NCI-H345 (cell line): ENCODE measurements at places on chromosomes 7 and 10.

DNA sequence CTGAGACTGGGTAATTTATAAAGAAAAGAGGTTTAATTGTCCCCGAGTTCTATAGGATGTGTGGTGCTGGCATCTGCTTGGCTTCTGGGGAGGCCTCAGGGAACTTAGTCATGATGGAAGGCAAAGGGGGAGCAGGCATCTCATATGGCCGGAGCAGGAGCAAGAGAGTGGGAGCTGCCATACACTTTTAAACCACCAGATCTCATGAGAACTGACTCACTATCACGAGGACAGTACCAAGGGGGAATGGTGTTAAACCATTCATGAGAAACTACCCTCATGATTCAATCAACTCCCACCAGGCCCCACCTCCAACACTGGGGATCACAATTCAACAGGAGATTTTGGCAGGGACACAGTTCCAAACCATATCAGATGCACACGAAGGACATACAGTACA is 199.9 kb upstream of the DPP6 start:
- DNase-seq, result no peak

DNA sequence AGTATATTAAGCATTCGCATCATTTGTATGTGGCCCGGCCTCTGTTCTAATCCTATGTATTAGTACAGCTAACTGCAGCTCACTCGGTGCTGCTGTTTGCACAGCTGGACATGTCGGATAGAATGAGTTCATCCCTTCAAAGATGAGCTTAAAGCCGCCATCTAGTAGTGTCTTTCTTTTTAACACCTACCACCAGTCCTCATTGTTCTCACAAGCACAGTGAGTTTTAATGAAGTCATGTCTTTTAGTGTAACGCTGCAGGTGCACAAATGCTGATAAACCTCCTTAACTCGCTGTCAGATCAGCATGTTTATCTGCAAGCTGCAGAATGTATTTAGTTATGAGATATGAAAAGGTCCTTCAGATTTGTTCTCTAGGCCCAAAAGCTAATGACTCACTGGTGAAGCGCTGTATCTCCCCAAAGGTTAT is 247.5 kb downstream of the MTERF1 start:
- DNase-seq, result peak; percentile 73

GRCh38 chr7:81004098-81004497 is 85.2 kb upstream of the SEMA3C start:
- DNase-seq, result no peak

- DNase-seq, result no peak
Observed at GRCh38 chr10:64394744-64395143, 873.5 kb downstream of the REEP3 start.

GRCh38 chr7:137335814-137336213 is 7.7 kb downstream of the PTN start:
- DNase-seq, result no peak

GRCh38 chr7:157462840-157463239 is 126.0 kb downstream of the DNAJB6 start:
- DNase-seq, result no peak

GRCh38 chr10:131579251-131580071 is 267.9 kb upstream of the TCERG1L start:
- no peak for DNase-seq

- DNase-seq, result no peak
Observed at GRCh38 chr7:21013765-21014539, 227.3 kb upstream of the SP8 start.

- DNase-seq, result no peak
Observed at GRCh38 chr10:32039734-32040133, 16.5 kb downstream of the KIF5B start.

GRCh38 chr10:81876253-81877077 is 1.5 kb downstream of the NRG3 start:
- DNase-seq, result peak; percentile 36

- DNase-seq, result no peak
Observed at GRCh38 chr7:84238596-84238995, 44.0 kb upstream of the SEMA3A start.

- DNase-seq, result no peak
Observed at GRCh38 chr10:60376221-60377041, 13.2 kb downstream of the ANK3 start.

DNA sequence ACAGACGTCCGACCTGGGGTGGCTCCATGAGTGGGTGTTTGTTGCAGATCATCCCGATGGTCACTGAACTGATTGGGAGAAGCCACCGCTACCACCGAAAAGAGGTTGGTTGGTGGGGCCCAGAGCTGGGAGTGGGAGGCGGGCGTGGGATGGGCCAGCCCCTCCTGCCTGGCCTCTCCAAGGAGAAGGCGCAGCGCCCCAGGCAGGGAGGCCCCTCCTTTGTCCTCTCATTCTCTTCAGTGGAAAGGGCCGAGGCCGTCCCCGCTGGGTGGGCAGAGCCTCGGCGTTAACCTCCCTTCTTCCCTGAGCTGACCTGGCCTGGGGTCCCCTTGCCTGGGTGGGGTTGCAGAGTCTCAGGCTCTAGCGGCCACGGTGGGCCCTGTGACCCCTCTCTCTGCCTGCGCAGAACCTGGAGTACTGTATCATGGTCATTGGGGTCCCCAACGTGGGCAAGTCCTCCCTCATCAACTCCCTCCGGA is 5.2 kb downstream of the MTG1 start:
- DNase-seq, result no peak

DNA sequence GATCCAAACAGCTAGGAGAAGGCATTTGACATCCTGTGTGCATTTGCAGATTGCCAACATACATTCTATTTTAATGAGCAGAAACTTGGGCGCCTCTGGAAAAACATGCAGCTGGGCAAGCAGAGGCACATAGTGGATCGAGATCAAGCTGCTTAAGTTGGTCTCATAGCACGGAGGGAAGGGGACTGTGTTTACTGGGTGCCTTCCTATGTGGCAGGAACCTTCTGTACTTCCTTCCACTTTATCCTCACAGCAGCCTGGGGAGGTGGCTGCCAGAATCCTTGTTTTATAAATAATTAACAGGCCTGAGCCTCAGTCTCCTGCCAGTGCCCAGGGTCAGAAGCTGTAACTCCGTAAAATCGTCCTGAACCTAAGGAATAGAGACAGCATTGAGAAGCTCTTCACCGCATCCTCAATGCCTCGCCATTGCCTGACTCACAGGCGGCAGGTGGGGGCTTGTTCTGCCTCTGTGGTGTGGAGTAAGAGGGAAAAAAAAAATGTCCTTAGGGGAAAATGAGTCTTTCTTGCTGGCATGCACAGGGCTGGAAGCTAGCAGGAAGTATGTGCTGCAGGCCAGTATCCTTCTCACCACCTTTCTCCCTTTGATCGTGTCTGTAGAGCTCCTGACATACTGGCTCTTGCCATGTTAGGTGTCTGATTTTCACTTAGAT is 6.2 kb downstream of the VWA2 start:
- no peak for DNase-seq

- DNase-seq, result no peak
Observed at GRCh38 chr10:17866346-17866745, 57.2 kb downstream of the MRC1 start.

DNA sequence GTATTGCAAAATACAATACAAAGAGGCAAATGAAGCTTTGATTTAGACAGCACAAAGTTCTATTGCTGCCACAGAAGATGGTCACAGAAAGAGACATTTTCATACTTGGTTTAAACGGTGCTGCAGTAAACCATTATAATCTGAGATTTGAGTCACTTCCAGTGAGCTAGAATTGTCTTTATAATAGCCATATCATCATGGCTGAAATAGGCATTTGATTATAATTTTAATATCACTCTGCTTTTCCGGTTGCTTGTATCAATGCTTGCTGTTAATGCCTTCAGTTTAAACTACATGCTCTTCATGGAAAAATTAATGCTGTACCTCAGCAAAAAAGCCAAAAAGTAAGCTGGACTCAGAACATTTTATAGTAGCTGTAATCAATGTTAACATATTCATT is 48.5 kb downstream of the CPEB3 start:
- no peak for DNase-seq

- no peak for DNase-seq
Observed at GRCh38 chr10:97726636-97727178, 10.2 kb upstream of the ZFYVE27 start.

- DNase-seq, result no peak
Observed at GRCh38 chr10:79029478-79030390, 39.0 kb upstream of the ZMIZ1 start.

DNA sequence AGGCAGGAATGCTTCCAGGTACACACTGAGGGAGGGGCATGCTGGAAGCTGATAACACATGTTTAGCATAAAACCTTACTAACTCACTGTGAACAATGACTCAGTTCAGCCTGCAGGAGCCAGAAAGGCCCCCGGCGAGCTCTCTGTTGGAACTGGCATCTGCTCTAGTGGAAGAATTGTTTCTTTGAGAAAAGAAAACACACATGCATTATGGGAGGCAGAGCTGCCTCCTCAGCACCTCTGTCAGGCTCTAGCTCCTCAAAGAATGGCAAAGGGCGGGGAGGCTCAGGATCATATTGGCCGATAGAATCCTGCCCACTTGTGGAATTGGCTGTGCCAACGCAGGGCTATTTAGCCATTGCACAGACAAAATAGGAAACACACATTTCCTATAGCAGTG is 338.3 kb downstream of the CXCL12 start:
- no peak for DNase-seq

DNA sequence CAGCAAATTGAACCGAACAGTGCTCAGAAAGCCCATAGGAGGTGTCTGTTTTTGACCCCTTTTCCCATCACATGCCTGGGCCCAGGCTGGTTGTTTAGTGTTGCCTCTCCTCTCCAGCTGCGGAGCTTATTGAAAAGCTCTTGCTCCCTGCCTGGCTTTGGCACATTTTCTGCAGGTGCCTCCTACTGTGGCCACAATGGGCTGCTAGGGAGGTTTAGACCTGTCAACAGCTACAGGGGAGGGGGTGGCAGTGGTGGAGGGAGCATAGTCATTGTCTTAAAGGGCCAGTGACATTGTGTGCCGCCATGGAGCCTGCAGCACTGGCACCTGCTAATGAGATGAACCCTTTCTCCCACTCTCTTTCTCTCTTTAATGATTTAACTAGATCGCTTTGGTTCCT is 13.2 kb upstream of the ENO4 start:
- DNase-seq, result peak; percentile 96

GRCh38 chr10:103103989-103104388 is 89.1 kb downstream of the NT5C2 start:
- no peak for DNase-seq

GRCh38 chr7:2947058-2947780 is 96.4 kb downstream of the CARD11 start:
- no peak for DNase-seq

DNA sequence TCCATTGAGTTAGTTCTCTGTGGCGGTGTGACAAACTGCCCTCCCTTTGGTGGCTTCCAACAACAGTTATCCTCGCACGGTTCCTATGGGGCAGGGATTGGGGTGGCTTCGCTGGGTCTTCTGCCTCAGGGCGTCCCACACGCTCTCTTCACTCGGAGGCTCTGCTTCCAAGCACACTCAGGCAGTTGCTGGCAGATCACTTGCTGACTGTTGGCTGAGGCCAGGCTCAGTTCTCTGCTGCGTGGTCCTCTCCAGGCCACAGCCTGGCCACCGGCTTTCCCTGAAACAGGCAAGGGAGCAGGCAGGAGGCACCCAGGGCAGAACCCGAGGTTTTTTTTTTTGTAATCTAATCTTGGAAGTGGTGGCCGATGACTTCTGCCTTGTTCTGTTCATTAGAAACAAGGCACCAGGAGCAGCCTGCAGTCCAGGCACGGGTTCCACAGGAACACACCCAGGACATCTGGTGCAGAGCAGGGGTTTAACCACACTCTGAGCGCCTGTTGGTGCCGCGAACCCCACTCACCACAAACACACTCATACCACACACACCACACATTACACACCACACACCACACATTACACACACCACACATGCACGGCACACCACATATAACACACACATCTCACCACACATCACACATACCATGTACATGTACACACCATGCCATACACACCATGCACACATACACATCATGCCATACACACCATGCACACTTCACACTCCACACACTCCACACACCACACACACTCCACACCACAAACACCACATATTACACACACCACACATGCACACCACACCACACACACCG is 112.2 kb downstream of the PTPN20 start:
- no peak for DNase-seq

GRCh38 chr10:102444851-102445250 is 6.5 kb downstream of the C10orf95 start:
- DNase-seq, result no peak

DNA sequence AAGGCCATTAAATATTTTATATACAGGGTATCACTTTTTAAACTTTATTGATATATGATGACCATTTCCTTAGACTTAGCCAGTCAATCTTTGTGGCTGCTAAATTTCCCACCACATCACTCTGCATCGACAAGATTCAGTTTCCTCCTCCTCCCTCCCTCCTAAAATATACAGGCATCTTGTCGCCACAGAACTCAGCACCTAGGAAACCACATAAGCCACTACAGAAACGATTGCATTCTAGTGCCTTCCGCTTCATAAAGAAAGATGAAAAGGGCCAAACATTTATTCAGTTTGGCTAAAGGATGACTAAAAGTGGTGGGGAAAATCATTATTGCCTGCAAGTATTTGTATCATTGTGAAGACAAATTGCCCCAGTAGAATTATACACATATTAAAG is 30.7 kb downstream of the ERCC6 start:
- no peak for DNase-seq

DNA sequence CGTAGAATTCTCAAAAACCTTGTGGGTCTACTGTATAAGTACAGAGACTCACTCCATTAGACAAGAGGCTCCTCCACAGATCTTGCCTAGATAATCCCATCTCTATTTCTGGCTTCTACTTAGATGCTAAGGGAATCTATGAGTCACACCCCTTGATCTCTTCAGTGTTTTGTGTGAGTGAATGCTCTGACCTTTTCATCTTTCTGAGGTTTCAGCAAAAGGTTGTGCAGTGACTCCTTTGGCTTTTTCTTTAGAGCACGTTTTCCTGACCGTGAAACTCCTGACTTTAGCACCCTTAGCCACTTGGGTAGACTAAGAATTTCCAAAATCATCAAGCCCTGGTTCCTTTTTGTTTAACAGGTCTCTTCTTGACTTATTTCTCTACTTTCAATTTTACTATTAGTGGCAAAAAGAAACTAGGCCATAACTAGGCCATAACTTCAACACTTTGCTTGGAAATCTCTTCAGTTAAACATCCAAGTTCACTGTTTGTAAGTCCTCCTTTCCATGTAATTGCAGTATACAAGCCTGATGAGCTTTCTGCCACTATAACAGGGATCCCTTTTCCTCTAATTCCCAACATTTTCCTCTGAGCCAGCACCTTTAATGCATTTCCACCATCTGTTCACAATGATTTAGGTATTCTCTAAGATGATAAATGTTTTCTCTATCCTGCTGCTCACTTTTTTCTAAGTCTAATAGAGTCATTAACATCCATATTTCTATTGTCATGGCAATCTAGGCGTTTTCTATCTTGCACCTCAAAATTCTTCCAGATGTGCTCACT is 19.4 kb downstream of the COPG2 start:
- DNase-seq, result no peak

GRCh38 chr7:70766694-70767093 is 365.2 kb upstream of the GALNT17 start:
- no peak for DNase-seq
